ENCODE measurements at places on chromosomes 7 and 10.

DNA sequence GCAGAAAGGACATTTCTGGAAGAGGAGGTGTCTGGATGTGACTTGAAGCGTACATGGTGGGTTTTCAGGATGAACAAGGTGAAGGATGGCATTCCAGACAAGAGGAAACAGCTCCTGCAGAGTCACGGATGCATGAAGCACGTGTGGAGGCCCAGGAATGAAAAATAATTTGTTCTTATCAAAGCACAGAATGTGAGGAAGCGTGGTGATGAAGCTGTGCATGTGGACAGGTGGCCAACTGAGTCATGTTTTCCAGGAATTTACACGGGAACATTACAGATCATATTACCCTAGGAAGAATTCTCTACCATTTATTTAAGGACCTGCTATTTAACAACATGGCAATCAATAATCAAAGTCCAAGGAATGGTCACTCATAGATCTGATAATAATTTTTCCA, 413.2 kb upstream of the KLF6 start:
- DNase-seq: no peak

- no peak for DNase-seq
These were observed 55.8 kb downstream of the PIK3AP1 start for GRCh38 chr10:96664563-96664962.

GRCh38 chr7:99699946-99700345, 20.1 kb upstream of the CYP3A5 start:
- DNase-seq: no peak

GRCh38 chr7:131618391-131618790, 62.0 kb upstream of the PODXL start:
- no peak for DNase-seq

- DNase-seq: no peak
These were observed 301.6 kb downstream of the SNX13 start for GRCh38 chr7:17638727-17639126.

- DNase-seq: no peak
These were observed 54.6 kb upstream of the OPN4 start for GRCh38 chr10:86599729-86600128.

GRCh38 chr10:15084502-15084922, 4.1 kb downstream of the ACBD7 start:
- no peak for DNase-seq

DNA sequence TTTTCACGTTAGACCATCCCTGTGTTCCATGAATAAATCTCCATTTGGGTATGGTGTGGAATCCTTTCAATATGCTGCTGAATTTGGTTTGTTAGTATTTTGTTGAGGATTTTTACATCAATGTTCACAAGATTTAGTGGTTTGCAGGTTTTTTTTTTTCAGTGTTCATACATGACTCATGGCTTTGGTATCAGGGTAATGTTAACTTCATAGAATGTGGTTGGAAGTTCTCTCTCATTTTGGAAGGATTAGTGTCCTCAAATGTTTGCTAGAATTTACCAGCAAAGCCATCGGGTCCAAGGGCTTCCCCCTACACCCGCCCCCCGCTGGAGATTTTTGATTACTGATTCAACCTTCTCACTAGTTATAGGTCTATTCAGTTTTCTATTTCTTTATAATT, 398.0 kb downstream of the NXPH1 start:
- DNase-seq: no peak

DNA sequence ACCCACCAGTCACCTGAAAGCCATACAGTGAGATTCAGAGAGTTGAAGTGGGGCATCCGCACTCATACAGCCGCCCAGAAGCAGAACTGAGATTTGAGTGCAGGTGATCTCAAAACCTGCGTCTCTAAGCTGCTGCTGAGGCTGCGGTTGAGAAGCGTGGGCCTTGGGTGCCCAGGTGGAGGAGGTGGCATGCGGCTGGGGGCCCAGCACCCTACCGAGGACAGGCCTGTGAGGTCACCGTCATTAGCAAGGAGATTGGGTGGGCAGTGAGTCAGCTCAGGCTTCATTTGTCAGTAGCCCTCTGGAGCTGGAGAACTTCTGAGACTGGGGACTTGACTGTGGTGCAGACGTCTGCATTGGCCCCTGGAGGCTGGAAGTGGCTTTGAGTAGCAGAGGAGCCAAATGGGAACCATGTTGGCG, 29.8 kb downstream of the ZMIZ1 start:
- DNase-seq: no peak

DNA sequence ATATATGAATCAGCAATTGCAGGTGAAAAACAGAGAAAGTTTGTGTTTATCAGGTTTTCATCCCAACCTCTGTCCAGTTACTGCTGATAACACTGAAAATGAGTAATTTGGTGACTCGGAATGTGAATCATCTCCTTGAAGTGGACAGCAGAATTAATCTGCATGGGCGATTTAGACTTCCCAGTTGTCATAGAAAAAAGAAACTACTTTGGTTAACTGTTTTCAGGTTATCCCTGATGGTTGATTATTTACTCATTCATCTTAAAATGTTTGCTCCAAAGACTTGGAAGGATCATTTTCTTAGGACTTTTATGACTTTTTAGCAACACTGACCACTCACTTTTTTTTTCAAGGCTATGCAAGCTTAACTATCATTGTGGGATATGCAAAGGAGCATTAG, 504.1 kb upstream of the ANKRD30A start:
- DNase-seq: no peak

DNA sequence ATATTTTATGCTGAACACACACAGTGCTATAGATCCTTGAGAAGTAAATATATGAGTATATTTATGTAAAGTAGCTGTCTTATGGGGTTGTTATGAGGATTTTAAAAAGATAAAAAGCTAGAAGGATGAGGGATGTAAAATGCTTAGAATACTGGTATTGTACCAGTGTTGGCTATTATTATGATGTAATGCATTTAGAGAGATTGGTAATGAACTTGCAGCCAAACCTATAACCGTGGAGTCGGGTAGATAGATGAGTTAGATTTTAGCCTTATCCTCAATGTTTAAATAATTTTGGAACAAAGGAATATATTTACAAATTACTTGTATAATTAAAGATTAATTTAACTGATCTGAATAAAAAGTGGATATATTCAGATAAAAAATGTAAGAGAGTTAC, 99.3 kb downstream of the SEC23IP start:
- DNase-seq: no peak

DNA sequence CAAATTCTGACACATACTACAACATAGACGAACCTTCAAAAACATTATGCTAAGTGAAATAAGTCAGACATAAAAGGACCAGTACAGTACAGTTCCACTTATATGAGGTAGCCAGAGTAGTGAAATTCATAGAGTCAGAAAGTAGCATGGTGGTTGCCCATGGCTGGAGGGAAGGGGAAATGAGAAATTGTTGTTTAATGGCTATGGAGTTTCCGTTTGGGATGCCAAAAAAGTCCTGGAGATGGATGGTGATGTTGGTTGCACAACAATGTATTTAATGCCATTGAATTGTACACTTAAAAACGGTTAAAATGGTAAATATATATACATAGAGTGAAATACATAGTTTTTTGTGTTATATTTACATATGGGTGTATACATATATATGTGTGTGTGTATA, 2.1 kb upstream of the SLC37A3 start:
- no peak for DNase-seq

DNA sequence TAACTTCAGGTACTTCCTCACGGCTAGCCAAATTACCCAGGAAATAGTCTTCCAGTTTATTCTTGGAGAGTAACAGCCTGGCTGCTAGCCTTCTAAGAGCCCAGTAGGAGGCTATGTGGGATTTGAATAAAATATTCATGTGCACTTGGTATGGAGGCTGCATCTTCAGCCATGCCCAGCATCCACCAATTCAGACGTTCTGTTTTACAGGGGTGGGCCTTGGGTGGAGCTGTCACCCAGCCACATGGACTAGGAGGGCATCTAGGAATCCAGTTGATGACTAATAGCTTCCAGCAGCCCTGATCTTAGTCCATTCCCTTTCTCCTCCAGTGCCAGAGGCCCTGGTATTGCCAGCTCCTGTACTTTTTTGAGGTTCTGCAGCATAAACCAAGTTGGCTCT, 66.3 kb upstream of the ZRANB1 start:
- no peak for DNase-seq

- DNase-seq: no peak
These were observed 22.8 kb downstream of the CFAP46 start for GRCh38 chr10:132919374-132920100.

DNA sequence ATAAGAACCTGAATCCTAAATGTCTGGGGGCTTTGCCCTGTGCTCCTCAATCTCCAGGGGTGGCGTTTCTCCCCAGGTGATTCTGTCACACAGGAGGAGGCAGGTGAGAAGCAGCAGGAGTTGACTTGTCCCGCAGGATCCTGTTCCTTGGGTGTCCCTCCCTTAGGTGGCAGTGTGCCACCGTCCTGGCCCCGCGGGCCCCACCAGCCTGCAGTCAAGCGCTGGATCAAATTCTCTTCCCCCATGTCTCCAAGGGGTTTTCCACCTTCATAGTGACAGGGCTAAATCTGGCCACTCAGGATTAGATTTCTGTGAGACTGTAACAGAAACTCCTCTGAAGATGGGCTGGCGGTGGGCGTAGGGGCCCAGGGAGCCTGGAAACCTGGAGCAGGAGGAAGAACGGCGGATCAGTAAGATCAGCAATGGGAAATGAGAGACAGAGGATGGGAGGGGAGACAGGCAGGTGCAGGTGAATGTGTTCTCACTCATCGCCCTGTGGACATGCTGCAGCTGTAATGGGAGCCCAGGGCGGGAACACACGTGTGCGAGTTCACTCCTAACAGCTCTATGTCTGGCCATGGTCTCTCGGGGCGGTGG, 329.2 kb upstream of the COBL start:
- DNase-seq: no peak

GRCh38 chr10:387909-388660, 252.8 kb downstream of the ZMYND11 start:
- DNase-seq: no peak

GRCh38 chr10:75016325-75016724, 95.1 kb upstream of the SAMD8 start:
- DNase-seq: no peak

GRCh38 chr10:92846-93245, 42.4 kb upstream of the ZMYND11 start:
- DNase-seq: no peak

DNA sequence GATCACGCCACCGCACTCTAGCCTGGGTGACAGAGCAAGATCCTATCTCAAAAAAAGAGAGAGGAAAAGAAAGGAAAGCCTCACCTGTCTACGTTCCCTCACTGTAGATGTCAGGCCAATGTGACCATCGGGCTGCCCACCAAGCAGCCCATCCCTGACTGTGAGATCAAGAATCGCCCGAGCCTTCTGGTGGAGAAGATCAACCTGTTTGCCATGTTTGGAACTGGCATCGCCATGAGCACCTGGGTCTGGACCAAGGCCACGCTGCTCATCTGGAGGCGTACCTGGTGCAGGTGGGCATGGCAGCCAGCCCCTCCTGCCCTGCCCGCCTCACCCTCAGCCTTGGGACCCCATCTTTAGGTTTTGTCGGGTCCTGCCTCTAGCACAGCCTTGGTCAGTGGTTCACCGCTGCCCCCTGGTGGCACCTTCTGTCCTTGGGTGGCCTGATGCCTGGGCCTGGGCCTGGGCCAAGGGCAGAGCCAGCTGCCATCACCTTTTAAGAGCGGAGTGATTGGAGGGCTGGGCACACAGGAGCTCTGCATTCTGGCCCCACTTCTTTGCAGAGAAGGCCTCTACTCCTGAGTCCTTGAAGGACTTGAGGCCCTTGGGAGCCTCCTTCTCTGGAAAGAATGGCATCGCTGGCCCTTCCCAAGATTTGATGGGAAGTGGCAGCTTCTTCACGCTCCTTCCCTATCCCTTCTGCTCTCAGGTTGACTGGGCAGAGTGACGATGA, 14.4 kb upstream of the AHCYL2 start:
- DNase-seq: peak; percentile 36

DNA sequence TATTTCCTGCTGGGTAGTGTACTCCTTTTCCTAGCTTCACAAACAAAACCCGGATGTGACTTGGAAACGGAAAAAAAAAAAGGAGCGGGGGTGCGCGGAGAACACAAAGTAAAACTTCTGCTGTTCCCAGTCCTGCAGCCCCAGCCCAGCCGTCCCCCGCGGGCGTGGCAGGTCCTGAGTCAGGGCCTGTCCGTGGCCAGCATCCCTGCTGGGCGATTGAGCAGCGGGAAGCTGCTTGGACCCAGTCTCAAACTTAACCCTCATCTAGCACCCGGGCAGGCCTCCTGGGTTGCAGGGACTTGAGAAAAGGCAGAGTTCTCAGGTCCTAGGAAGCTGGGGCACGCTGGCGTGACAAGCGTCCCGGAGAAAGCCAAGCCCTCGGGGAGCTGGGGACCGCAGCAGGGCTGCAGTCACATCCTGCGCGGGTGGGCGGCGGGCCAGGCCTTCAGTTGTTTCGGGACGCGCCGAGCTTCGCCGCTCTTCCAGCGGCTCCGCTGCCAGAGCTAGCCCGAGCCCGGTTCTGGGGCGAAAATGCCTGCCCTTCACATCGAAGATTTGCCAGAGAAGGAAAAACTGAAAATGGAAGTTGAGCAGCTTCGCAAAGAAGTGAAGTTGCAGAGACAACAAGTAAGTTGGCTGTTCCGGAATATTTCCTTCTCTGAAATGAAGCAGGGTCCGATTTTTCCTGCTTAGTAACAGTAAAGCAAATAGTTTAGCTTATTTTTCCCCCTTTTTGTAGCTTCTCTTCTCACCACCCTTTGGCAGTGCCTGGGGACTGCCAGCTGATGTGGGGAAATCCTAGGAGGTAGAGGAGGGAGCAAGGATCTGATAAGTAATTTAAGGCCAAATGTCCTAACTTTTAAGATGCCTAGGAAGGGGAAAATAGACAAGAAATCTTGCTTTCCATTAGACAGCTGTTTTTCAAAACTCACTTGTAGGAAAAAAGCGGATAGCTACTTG, at the start of gene GNG11:
TSS of gene GNG11 (plus strand) at position 129 of the 960 bp plus-strand sequence. CDS start at position 532, 403 bp downstream.
- peak; percentile 8 for DNase-seq

- DNase-seq: no peak
These were observed 15.7 kb upstream of the ZNF862 start for GRCh38 chr7:149822353-149822943.

DNA sequence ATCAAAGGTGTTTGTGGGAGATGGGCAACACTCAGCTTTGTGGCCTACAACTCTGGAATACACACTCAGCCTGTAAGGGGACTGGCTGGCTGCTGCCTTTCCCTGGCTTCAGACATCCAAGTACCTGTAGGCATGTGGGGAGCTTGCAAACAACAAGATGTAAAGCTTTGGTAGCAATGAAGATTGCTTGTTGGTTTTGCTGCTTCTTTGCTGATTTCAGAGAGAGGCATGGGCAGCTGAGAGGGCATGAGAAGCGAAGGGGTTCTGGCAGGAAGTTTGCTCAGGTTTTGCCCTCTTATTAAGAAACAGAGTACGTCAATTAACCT, 434.8 kb downstream of the LRMDA start:
- no peak for DNase-seq

All from stimulated activated naive CD4-positive, alpha-beta T cell treated with Interleukin-2 at 50 U/mL for 16 hours (primary cell).